ENCODE measurements at places on chromosomes 2 and 18.

DNA sequence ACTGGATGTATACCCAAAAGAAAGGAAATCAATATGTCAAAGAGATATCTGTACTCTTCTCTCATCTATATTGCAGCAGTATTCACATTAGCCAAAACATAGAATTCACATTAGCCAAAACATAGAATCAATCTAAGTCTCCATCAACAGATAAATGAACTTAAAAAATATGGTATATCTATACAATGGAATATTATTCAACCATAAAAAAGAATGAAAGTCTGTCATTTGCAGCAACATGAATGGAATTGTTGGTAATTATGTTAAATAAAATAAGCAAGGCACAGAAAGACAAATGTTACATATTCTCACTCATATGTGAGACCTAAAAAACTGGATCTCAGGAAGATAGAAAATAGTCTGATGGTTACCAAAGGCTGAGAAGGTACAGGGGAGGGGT, 212.1 kb upstream of the ZC3H15 start:
- no peak for DNase-seq

GRCh38 chr2:80019571-80020460, 284.7 kb downstream of the LRRTM1 start:
- no peak for DNase-seq

DNA sequence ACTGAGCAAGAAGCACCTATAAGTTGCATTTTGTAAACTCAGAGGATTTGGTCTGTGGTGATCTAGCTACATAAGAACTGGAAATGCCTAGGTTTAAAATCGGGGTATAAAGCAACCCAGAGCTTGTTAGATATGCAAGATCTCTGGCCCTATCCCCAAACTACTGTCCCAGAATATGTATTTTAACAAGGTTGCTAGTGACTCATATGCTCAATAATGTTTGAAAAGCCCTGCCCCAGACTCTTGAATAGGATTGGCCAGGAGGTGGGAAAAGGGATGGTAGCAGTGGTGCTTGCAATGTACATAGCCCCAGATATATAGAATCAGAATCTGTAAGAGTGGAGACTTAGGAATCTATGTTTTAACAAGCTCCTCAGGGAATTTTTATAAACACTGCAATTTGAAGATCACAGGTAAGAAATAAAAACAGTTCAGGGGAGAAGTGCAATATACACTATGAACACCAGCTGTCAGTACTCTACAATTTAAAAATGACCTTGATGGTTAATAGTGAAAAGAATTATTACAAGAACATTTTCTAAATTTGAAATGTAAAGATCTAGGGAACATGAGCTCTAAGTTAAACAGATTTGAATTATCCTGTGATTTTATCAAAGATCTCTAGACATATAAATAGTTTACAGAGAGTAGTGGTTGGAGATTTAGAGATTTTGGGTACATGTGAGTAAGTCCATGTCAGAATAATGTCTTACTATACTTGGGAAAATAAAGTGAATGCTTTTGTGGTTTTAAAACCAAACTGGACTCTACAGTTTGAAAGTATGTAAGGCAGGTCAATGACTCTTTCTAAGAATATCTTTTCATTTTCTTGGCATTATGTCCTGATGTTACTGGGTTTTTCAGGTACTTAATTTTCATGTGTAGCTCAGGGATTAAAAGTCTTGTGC, 7.7 kb upstream of the MMADHC start:
- DNase-seq: no peak

- DNase-seq: no peak
Observed at GRCh38 chr2:144935736-144936135, 415.8 kb upstream of the ZEB2 start.

- DNase-seq: no peak
Observed at GRCh38 chr2:65300134-65300760, 72.6 kb downstream of the ACTR2 start.

DNA sequence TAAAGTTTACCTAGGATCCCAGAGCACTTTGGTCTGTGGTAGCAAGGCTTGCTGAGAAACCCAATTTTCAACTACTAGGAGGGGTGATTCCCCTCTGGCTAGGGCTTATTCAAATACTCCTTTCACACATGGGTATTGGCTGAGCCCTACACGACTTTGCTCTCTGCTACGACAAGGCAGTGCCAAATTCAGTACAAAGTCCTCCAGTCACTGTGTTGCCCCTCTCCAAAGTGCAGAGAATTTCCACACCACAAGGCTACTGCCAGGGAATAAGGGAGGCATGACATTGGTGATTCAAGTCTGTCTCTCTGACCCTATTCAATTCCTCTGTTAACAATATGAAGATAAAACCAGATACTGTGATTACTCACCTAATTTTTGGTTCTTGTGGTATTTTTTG, 38.9 kb downstream of the SYT4 start:
- DNase-seq: no peak

DNA sequence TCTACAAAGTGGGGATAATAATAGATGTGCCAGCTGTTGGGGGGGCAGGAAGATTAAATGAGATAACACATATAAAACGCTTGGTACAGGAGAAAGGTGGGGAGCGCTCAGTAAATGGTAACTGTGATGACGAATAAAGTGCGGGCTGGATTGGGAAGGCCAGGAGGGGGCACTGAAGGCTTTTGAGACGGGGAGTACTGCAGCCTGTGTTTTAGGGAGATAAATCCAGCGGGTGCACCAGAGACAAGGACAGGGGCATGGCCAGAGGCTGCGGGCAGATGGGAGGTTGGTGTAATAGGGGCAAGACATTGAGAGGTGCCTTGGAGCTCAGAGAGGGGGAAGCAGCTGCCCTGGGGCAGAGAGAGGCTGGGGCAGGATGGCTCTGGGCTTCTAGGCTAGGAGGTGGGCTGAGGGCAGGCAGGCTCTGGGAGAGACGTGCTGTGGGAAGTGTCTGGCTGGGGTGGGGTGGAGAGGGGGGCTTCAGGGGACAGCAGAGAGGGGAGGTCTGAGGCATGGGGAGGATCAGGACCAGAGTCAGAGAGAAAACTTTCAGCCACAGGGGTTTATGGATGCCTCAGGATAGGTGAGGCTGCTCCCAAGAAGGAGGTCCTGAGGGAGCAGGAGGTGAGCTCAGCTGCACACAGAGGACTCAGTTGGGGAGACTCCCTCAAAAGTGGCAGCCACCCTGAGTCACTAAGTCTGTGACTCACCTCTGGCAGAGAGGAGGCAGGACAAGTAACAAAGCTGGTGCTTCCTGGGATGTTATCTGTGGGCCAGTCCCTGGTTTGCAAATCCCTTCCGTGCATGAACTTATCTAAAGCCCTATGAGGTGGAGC, 18.8 kb downstream of the TEX44 start:
- DNase-seq: peak; percentile 69

- no peak for DNase-seq
Observed at GRCh38 chr18:44830581-44830980, 149.9 kb downstream of the SETBP1 start.

DNA sequence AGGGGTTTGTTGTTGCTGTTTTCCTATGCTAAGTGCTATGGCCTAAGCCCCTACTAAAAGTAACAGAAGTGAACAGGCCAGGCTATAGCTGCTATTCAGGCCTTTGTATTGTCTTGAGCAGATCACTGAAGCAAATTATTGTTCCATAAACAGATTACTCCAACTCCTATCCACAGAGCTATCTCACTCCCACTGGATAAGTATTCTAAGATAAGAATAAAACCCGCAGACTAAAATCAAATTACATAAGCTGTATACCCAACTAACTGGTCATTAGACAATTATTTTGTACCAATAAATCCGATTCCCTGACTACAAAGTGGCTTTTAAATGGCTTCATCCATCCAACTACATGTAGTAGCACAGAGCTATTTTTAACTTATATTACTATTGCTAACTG, 74.3 kb downstream of the THADA start:
- no peak for DNase-seq

- no peak for DNase-seq
Observed at GRCh38 chr2:124122340-124122739, 97.3 kb downstream of the CNTNAP5 start.

DNA sequence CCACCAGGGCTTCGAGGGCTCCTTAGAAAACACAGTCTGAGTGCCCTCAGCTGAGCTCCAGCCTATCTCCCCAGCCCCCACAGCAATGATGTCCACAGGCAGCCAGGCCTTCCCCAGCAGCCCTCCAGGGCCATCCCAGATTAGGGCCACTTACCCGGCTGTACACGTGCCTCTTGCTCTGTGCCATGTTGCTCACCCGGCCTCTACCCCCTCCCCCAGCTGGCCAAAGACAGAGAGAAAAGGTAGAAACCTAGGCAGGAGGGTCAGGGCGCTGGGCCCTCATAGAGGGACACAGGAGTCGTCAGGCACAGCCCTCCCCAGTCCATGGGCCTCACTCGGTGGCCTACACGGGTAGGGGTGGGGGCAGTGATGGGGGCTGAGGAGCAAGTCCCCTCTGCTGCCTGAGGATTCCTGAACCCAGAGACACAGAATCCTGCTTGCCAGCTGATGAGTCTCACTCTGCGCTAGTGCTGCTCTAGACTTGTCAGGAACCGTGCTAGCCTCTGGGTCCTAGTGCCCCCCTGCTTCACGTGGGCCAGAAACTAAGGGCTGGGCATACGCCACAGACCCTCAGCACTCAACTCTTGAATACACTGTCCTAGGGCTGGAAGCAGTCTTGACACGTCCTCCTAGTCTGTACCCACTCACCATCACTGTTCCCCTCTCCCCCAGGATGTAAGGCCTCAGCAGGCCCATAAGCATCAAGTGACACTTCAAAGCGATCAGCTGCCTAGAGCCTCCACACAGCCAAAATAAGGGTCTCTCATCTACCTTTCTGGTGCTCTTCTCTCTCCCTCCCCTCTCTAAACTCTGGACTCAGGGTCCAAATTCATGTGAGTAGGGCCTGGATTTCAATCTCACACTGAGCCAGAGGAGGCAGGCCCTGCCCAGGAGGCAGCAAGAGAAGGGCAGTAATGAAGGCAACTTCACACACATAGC, at the start of gene DCTN1:
Gene DCTN1, minus strand, starts transcription at position 461 of the 939 bp plus-strand sequence. Its CDS starts 274 bp downstream, at position 187.
- no peak for DNase-seq

- no peak for DNase-seq
Observed at GRCh38 chr2:231462729-231463465, 1.4 kb downstream of the NCL start.

- no peak for DNase-seq
Observed at GRCh38 chr18:10457767-10458166, 3.3 kb downstream of the APCDD1 start.

GRCh38 chr2:1976728-1977416, 232.6 kb upstream of the PXDN start:
- DNase-seq: no peak

- no peak for DNase-seq
Observed at GRCh38 chr18:74724186-74724585, 126.5 kb downstream of the ZNF407 start.

DNA sequence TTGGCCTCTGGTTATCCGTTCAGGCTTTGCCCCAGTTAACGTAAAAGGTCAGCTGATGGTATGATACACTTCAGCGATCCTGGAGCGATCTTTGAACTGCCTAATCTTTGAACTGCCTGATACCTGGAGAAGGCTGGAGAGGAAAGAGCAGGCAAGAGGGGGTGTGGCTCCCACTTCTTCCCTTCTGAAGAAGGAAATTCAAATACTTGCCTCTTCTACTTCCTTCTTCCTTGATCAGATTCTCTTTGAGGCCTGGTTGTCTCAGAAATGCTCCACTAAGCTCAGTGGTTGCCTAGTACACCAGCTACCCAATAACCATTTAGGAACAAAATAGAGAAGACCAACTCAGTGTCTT, 619 bp downstream of the GALM start:
- DNase-seq: no peak

DNA sequence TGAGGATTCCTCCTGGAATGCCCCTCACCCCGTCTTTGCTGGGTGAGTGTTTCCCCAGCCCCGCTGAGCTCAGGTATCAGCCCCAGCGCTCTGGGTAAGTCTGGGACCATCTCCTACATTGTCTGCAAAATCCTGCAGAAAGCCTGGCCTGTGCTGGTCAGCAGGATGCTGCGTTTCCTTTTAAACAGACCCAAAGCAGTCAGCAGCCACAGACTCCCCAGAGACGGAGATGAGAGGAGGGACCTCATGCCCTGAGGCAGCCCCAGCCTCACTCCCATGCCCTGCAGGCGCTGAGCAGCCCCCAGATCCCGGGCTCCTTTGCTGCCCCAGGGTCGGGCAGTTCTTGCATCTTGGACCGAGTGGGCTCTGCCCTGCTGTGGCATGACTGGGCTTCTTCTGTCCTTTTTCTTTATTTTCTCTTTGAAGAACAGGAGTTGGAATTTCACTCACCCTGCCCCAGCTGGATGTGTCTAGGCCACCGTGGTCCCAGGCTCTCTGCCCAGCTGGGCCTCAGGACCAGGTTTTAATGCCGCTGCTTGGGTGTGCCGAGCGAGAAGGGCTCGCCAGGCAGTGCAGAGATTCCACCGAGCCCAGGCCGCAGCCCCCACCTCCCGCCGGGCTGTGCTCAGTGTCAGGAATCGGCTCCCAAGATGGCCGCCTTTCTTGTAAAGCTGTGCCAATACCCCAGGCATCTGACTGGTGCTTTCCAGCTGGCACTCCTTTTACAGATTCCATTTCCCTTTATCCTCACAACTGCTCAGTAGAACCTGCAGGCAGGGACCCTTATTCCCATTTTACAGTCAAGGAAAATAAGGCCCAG, 43.6 kb downstream of the ODC1 start:
- no peak for DNase-seq

GRCh38 chr2:150060341-150060740, 427.1 kb downstream of the RND3 start:
- DNase-seq: no peak

- DNase-seq: no peak
Observed at GRCh38 chr2:128585706-128586105, 267.0 kb upstream of the HS6ST1 start.

GRCh38 chr18:49094136-49094535, 143.4 kb upstream of the SMAD7 start:
- DNase-seq: no peak

DNA sequence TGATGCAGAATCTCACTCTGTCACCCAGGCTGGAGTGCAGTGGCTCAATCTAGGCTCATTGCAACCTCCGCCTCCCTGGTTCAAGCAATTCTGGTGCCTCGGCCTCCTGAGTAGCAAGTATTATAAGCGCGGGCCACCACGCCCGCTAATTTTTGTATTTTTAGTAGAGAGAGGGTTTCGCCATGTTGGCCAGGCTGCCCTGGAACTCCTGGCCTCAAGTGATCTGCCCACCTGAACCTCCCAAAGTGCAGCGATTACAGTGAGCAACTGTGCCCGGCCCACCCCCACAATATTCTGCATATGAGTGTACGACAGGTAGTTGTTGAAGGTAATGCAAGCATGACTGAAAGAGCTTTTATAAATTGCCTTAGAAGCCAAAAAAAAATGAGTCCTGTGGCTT, 1.2 kb downstream of the WDR75 start:
- DNase-seq: peak; percentile 6

DNA sequence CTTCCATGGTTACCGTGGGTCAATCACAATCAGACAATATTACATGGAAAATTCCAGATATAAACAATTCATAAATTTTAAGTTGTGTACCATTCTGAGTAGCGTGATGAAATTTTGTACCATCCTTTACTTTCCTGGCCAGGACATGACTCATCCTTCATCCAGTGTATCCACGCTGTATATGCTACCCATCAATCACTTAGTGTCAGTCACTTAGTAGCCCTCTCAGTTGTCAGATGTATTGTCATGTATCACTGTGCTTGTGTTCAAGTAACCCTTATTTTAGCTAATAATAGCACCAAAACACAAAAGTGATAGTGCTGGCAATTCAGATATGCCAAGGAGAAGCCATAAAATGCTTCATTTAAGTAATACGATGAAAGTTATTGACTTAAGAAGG, 282.6 kb downstream of the CPS1 start:
- DNase-seq: no peak

- DNase-seq: no peak
Observed at GRCh38 chr2:172207911-172208310, 105.2 kb upstream of the DLX2 start.

Data from stimulated activated CD4-positive, alpha-beta T cell treated with anti-CD3 and anti-CD28 coated beads, Interleukin-2, amount 100 ng/mL, for 24 hours (primary cell).